Pancreas (tissue), 10 donors: ENCODE measurements at places on chromosomes 2 and 18. TPM values are rescaled to one million over a fixed set of nuclear protein-coding genes. Genes with fewer than 3 reads are reported as not detected.

DNA sequence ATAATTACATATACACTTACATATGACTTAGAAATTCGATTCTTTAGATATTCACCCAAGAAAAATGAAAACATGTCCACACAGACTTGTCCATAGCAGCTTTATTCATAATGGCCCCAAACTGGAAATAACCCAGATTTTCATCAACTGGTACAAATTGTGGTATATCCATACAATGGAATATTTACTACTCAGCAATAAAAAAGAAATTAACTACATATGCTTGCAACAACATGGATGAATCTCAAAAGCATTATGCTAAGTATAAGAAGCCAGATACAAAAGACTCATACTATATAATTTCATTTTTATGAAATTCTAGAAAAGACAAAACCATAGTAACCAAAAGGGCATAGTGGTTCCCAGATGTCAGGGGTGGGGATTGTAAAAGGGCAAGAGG, 5.1 kb upstream of the REEP1 start:
- H3K4me3 ChIP-seq: no peak overlapping the region
- H3K36me3 ChIP-seq: no peaks in the 10 kb centered on the region
- no peak overlapping the region for H3K27ac ChIP-seq
- H3K27me3 ChIP-seq: no peaks in the 10 kb centered on the region
- no peaks in the 10 kb centered on the region for H3K4me1 ChIP-seq

DNA sequence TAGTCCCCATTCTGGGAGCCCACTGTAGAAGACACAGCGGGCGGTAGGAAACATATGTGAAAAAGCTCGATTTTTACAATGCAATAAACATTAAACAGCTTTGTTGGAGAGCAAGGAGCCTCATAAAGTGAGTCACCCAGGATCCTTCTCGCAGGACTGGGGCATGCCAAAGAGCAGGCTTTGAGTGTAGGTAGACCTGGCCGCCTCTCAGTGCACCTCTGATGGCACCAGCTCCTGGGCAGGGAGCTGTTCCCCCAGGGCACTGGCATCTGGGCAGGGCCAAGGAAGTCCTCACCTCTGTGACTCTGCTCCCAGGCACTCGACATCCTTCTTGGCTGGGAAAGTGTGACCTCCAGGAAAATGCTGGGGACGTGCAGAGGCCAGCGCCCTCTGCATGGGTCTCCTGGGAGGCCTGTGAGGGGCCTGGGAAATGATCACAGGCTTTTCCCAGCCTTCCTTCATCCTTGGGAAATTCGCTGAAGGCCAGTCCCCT, 94.2 kb downstream of the POLR1A start:
- H3K27ac ChIP-seq: no peak overlapping the region
- no peaks in the 10 kb centered on the region for H3K4me1 ChIP-seq
- DNase-seq: no peak
- no peak overlapping the region for H3K4me3 ChIP-seq
- H3K27me3 ChIP-seq: no peaks in the 10 kb centered on the region
- no peaks in the 10 kb centered on the region for H3K36me3 ChIP-seq

- no peak overlapping the region for H3K27ac ChIP-seq
- no peaks in the 10 kb centered on the region for H3K36me3 ChIP-seq
- no peak for DNase-seq
- no peaks in the 10 kb centered on the region for H3K27me3 ChIP-seq
- no peaks in the 10 kb centered on the region for H3K4me1 ChIP-seq
These were observed 120.3 kb upstream of the LYPD1 start for GRCh38 chr2:132790207-132790785.

Gene TIA1
- 56.4 TPM for total RNA-seq

DNA sequence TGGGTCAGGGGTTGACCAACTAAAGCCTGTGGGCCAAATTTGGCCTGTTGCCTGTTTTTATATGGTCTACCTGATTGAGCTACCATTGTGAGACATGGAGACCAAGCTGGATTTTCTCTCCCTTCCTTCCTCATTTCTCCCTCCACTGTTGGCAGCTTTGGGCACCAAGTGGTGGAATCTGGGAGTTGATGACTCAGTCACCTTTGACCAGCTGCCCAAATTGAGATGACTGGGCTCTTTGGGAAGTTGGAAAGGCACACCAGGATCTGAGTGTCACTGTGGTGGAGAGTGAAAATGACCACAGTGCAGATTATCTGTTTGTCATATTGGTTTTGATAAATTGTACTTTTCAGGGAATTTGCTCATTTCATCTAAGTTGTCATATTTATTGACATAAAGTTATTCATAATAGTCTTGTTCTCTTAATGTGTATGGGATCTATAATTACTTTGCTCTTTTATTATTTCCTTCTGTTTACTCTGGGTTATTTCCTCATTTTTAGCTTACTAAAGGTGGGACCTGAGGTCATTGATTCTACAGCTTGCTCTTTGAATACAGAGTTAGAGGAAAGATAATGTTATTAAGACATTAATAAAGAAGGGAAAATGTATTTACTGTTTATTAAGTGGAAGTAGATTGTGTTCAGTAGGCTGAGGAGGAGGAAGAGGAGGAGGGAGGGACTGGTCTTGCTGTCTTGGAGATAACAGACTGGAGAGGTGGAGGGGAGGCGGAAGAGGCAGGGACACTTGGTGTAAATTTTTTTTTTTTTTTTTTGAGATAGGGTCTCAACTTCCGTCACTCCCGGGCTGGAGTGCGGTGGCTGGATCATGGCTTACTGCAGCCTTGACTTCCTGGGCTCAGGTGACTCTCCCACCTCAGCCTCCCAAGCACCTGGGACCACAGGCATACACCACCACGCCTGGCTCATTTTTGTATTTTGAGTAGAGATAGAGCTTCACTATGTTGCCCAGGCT, 31.8 kb downstream of the AGFG1 start:
- H3K27me3 ChIP-seq: no peaks in the 10 kb centered on the region
- no peak for DNase-seq
- H3K36me3 ChIP-seq: no peaks in the 10 kb centered on the region
- H3K4me1 ChIP-seq: peaks cover 22% of the 10 kb centered on the region
- H3K4me3 ChIP-seq: no peak overlapping the region

GRCh38 chr18:67540559-67540958, 24.0 kb upstream of the DSEL start:
- H3K27ac ChIP-seq: no peak overlapping the region
- H3K36me3 ChIP-seq: no peaks in the 10 kb centered on the region
- DNase-seq: no peak
- no peaks in the 10 kb centered on the region for H3K27me3 ChIP-seq

DNA sequence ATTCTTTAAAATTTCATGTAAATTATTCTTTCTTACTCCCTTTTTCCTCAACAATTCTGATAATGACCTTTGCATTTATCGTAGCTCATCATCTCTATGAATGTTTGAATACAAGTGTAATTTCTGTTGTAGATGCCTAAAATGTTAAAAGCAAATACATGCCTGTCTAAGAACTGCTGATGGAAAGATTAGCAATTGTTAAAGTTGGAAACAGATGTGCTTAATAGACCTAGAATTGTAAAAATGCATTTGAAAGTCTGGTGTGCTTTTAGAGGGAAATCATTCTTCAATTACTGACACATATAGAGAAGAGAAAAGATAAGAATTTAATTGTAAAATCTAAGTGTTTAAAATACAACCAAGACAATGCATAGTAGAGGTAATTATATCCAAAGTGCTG, 50.4 kb downstream of the CCDC102B start:
- H3K4me3 ChIP-seq: no peak overlapping the region
- DNase-seq: no peak
- no peak overlapping the region for H3K27ac ChIP-seq
- H3K27me3 ChIP-seq: no peaks in the 10 kb centered on the region
- H3K4me1 ChIP-seq: no peaks in the 10 kb centered on the region

DNA sequence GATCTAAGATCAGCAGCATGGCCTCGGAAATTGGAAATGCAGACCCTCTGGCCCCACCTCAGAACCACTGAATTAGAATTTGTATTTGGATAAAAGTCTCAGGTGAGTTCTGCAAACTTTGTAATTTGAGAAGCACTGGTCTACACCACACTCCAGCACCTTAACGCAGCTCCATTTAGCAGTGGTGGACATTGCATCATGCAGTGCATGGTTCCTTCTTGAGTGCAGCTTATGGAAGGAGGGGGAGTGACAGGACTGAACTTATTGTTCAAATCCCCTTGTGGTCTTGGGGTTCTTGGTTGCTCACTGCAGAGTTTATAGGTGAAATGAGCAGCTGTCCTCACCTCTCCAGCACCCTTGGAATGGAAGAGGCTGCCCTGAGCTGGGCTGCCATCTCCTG, 17.4 kb upstream of the STEAP3 start:
- no peak overlapping the region for H3K27ac ChIP-seq
- H3K36me3 ChIP-seq: no peaks in the 10 kb centered on the region
- no peaks in the 10 kb centered on the region for H3K4me1 ChIP-seq
- DNase-seq: no peak
- H3K4me3 ChIP-seq: no peak overlapping the region
- H3K27me3 ChIP-seq: no peaks in the 10 kb centered on the region

- H3K27me3 ChIP-seq: no peaks in the 10 kb centered on the region
- peaks cover 10% of the 10 kb centered on the region for H3K4me1 ChIP-seq
- no peak overlapping the region for H3K4me3 ChIP-seq
- H3K27ac ChIP-seq: no peak overlapping the region
- DNase-seq: no peak
- H3K36me3 ChIP-seq: no peaks in the 10 kb centered on the region
These were observed 31.9 kb upstream of the CASP8 start for GRCh38 chr2:201228271-201228911.

Gene COL5A2
- total RNA-seq: 43.3 TPM

Gene GALNT13
- 0.52 TPM for total RNA-seq

Gene LONRF2
- total RNA-seq: 7.1 TPM

DNA sequence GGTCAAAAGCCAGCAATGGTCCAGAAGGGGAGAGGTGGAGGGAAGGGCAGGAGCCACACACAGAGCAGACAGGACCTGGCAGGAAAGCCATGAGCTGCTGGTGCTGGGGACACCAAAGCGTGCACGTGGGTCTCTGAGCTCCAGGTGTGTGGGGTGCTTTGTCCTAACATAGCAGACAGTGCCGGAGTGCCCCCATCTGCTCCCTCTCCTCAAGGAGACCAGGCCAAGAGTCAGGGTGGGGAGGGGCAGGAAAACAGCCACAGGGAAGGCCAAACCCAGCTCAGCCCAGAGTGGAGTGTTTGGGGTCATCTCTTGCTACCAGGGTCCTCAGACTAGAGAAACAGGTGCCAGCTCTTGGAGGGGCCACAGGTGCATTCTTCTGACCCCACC, 4.2 kb upstream of the GPC1 start:
- peak; percentile 35 for DNase-seq
- no peaks in the 10 kb centered on the region for H3K4me1 ChIP-seq
- no peaks in the 10 kb centered on the region for H3K27me3 ChIP-seq
- H3K27ac ChIP-seq: no peak overlapping the region
- H3K4me3 ChIP-seq: no peak overlapping the region
- no peaks in the 10 kb centered on the region for H3K36me3 ChIP-seq

GRCh38 chr2:109432421-109432820, 181.3 kb downstream of the SEPTIN10 start:
- H3K4me1 ChIP-seq: no peaks in the 10 kb centered on the region
- H3K4me3 ChIP-seq: no peak overlapping the region
- H3K36me3 ChIP-seq: no peaks in the 10 kb centered on the region

DNA sequence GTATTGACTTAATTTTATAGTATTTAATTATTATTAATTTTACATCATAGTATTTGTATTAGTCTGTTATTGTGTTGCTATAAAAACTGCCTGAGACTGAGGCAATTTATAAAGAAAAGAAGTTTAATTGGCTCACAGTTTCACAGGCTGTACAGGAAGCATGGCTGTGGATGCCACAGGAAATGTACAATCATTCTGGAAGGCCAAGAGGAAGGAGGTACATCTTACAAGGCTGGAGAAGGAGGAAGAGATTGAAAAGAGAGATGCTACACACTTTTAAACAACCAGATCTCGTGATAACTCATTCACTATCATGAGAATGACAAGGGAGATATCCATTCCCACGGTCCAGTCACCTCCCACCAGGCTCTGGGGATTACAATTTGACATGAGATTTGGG, 2019.4 kb upstream of the PIK3C3 start:
- DNase-seq: no peak
- no peaks in the 10 kb centered on the region for H3K36me3 ChIP-seq
- H3K4me3 ChIP-seq: no peak overlapping the region
- H3K27me3 ChIP-seq: no peaks in the 10 kb centered on the region
- no peak overlapping the region for H3K27ac ChIP-seq

Gene POTEI
- 0.17 TPM for total RNA-seq

Gene CPLX4
- total RNA-seq: not detected

DNA sequence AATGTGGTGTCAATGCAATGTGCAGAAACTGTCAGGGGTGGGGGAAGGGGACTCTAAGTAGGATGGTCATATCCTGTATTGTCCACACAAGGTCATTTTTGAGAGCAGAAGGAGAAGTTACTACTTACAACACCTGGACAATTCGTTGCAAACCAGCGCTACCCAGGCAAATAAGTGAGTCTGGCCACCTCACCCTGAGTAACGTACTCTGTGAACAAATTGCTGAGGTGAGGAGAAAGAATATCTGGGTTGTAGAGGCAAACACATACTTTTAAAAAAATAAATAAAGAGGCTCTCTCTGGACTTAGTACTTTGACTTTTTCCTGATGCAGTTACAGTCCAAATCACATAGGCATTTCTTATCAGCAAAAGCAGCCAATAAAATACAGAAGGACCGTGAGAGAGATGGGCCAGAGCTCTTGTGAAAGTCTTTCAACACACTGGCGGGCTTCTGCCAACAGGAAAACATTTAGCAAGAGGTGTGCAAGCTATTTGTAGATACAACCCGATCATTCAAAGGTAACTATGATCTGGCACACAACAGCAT, 268.2 kb upstream of the ID2 start:
- H3K27me3 ChIP-seq: no peaks in the 10 kb centered on the region
- H3K36me3 ChIP-seq: no peaks in the 10 kb centered on the region
- H3K27ac ChIP-seq: peak overlapping the region; percentile 27
- H3K4me1 ChIP-seq: peaks cover 35% of the 10 kb centered on the region

Gene LYPD6B
- total RNA-seq: 3.0 TPM

Gene SULT1C4
- 0.69 TPM for total RNA-seq

- H3K4me3 ChIP-seq: no peak overlapping the region
- H3K36me3 ChIP-seq: no peaks in the 10 kb centered on the region
- H3K27ac ChIP-seq: no peak overlapping the region
- H3K27me3 ChIP-seq: no peaks in the 10 kb centered on the region
- H3K4me1 ChIP-seq: no peaks in the 10 kb centered on the region
- DNase-seq: no peak
These were observed 119.0 kb upstream of the FN1 start for GRCh38 chr2:215554689-215555498.
